HFFc6 (cell line): ENCODE measurements at places on chromosomes 13 and 19. TPM values are rescaled to one million over a fixed set of nuclear protein-coding genes. Genes with fewer than 3 reads are reported as not detected.

DNA sequence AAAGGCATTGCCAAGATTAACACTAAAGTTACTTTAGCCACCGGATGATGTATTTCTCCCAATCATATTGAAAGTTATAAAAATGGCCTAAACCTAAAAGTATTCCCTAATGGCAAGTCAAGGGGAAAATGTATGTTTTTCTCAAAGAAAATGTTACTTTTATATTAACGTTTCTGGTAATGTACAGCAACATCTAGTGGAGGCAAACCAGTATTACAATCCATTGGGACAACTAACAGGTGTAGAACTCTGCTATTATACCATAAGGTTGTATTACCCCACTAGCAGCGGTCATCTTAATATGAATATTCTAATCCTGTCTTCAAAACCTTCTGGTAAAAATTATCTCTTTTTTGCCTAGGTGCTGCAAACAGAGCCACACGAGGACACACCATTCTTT lies 69.2 kb downstream of the ZNF100 start:
- peaks cover 6% of the 10 kb centered on the region for H3K27me3 ChIP-seq
- DNase-seq: peak; percentile 26
- H3K4me3 ChIP-seq: no peak overlapping the region
- H3K27ac ChIP-seq: no peak overlapping the region

GRCh38 chr13:54647275-54647674 lies 1618.7 kb downstream of the OLFM4 start:
- no peaks in the 10 kb centered on the region for H3K27me3 ChIP-seq
- H3K4me1 ChIP-seq: no peaks in the 10 kb centered on the region
- no peak for DNase-seq
- H3K27ac ChIP-seq: no peak overlapping the region

DNA sequence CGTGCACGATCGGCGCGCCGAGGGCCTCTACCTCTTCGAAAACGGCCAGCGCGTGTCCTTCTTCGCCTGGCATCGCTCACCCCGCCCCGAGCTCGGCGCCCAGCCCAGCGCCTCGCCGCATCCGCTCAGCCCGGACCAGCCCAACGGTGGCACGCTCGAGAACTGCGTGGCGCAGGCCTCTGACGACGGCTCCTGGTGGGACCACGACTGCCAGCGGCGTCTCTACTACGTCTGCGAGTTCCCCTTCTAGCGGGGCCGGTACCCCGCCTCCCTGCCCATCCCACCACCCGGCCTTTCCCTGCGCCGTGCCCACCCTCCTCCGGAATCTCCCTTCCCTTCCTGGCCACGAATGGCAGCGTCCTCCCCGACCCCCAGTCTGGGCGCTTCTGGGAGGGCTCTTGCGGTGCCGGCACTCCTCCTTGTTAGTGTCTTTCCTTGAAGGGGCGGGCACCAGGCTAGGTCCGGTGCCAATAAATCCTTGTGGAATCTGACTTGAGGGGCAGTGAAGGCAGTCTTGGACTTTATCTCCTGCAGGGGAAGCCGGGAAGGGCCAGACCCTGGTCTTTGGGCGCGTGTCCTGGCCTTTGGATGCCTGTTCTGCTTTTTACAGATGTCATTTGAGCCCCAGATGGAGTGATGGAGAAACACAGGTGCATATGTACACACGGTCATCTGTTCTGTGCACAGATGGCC lies 2.2 kb downstream of the CLEC11A start:
- peaks cover 9% of the 10 kb centered on the region; the same call in 1 of the 2 replicates for H3K36me3 ChIP-seq
- H3K27me3 ChIP-seq: no peaks in the 10 kb centered on the region; the same call in none of the 2 replicates
- peaks cover 45% of the 10 kb centered on the region for H3K4me1 ChIP-seq

DNA sequence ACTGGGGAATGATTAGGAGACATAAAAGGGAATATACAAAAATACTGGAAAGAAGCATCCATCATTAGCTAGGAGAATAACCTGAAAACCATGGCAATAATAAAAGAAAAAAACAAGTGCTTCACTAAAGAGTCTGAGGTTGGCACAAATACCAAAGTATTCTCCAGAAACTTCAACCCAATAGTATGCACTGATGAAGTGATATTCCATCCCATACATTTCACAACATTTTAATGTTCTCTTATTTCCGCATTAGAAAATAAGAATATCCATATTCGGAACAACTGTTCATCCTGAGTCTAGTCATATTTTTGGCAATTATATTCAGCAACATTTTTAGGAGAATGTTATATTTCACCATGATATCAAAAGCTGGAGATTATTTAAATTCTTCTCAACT lies 116.2 kb downstream of the POSTN start:
- H3K27ac ChIP-seq: peak overlapping the region; percentile 64; the same call in 1 of the 2 replicates
- no peak overlapping the region for H3K4me3 ChIP-seq
- DNase-seq: no peak
- H3K4me1 ChIP-seq: peaks cover 67% of the 10 kb centered on the region

DNA sequence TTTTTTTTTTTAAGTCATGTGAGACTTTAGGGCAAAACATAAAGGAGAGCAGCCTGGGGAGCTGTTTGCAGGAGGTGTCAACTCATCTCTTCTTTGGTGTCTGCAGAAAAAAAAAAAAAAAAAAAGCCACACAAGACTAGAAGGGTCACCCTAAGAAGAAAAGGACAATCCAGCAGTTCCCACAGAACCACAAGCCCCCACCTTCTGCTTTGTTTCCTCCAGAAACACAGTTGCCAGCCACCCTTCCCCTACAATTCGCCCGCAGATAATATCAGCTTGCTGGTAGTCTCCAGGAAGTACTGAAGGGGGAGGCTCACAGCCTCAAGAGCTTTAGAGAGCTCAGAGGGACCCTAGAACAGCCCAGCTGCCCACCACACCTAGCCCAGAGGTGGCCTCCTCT lies 22.3 kb upstream of the ZBTB7A start:
- no peaks in the 10 kb centered on the region; the same call in none of the 2 replicates for H3K27me3 ChIP-seq
- H3K27ac ChIP-seq: no peak overlapping the region
- no peaks in the 10 kb centered on the region for H3K36me3 ChIP-seq
- H3K4me1 ChIP-seq: no peaks in the 10 kb centered on the region

DNA sequence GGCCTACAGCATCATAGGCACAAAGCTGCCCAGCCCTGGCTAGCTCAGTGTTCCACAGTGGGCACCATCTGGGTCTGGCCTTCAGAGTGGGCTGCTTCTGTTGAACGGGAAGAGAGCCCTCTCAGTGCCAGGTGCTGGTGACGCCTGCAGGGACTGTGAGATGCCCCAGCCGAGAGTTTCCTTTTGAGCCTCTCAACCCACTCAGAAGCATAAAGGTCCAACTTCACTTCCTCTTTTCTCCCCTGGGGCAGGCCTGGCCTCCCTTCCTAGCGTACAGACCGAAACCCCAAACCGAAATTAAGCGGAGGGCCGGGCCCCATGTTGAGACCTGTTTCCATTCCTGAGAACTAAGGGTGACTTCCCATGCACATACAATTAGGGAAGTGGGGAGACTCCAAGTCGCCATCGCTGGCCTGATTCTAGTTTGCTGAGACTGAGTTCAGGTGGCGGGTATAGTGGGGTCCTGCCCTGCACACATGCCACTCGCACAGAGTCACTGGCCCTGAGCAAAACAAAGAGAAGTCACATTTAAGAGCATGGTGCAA lies 6.9 kb downstream of the RAB8A start:
- no peaks in the 10 kb centered on the region for H3K27me3 ChIP-seq
- no peak for DNase-seq
- H3K4me1 ChIP-seq: peaks cover 15% of the 10 kb centered on the region
- no peak overlapping the region for H3K4me3 ChIP-seq
- H3K27ac ChIP-seq: no peak overlapping the region

- H3K36me3 ChIP-seq: no peaks in the 10 kb centered on the region
- no peaks in the 10 kb centered on the region for H3K4me1 ChIP-seq
- H3K27me3 ChIP-seq: peaks cover 5% of the 10 kb centered on the region
- no peak overlapping the region for H3K4me3 ChIP-seq
- H3K27ac ChIP-seq: no peak overlapping the region
Observed at GRCh38 chr19:6833166-6833790, 54.1 kb upstream of the ADGRE1 start.

- peaks cover 9% of the 10 kb centered on the region for H3K27me3 ChIP-seq
- H3K27ac ChIP-seq: no peak overlapping the region
- DNase-seq: peak; percentile 37
- no peaks in the 10 kb centered on the region for H3K4me1 ChIP-seq
- H3K4me3 ChIP-seq: no peak overlapping the region
- no peaks in the 10 kb centered on the region for H3K36me3 ChIP-seq
Observed at GRCh38 chr19:47813304-47813994, 8.3 kb upstream of the CRX start.

GRCh38 chr13:44904967-44905366 lies 84.3 kb downstream of the NUFIP1 start:
- H3K27me3 ChIP-seq: no peaks in the 10 kb centered on the region; the same call in none of the 2 replicates
- peak overlapping the region; percentile 95 for H3K27ac ChIP-seq
- H3K36me3 ChIP-seq: peaks cover 7% of the 10 kb centered on the region; the same call in 1 of the 2 replicates
- DNase-seq: peak; percentile 97
- H3K4me1 ChIP-seq: peaks cover 46% of the 10 kb centered on the region
- peak overlapping the region; percentile 52 for H3K4me3 ChIP-seq

GRCh38 chr13:73338389-73338788 lies 279.6 kb downstream of the KLF5 start:
- no peak for DNase-seq
- no peaks in the 10 kb centered on the region for H3K27me3 ChIP-seq
- no peaks in the 10 kb centered on the region for H3K36me3 ChIP-seq
- peaks cover 87% of the 10 kb centered on the region for H3K4me1 ChIP-seq
- H3K27ac ChIP-seq: no peak overlapping the region
- no peak overlapping the region for H3K4me3 ChIP-seq

DNA sequence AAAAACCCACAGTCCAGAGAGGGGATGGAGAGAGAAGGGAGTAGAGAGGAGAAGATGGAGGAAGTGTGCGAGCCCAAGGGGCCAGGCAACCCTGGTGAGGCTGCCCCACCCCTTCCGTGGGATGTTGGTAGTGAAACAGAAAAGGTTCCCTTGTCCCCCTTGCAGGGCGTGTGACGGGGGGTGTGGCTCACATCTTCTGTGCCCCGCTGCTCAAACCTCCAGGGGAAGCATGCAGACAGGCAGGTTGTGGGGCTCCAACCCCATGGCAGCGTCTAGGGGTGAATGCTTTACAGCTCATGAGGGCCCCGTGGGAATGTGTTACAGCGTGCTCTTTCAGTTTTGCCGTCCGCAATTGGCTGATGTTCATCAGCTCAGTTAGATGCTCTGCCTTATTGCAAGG lies 14.7 kb upstream of the EVI5L start:
- no peaks in the 10 kb centered on the region for H3K4me1 ChIP-seq
- no peak overlapping the region for H3K4me3 ChIP-seq
- no peak for DNase-seq
- no peak overlapping the region for H3K27ac ChIP-seq
- peaks cover 14% of the 10 kb centered on the region for H3K27me3 ChIP-seq

DNA sequence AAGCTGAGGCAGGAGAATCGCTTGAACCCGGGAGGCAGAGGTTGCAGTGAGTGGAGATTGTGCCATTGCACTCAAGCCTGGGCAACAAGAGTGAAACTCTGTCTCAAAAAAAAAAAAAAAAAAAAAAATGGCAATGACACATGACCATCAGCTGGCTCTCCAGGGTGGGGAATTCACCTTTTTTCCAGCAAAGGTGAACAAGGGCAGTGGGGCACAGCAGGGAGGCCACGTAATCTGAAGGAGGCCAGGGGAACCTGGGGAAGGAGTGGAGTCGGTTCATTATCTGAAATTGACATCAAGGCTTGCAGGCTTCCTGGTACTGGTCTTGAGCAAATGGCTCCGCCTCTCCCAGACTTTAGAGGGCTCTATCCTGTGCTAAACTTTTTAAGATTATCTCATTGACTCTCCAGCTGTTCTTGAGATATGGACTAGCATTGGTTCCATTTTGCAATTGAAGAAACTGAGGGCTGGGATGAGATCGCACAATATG lies 28.1 kb downstream of the KEAP1 start:
- no peaks in the 10 kb centered on the region for H3K36me3 ChIP-seq
- H3K4me1 ChIP-seq: peaks cover 18% of the 10 kb centered on the region
- no peaks in the 10 kb centered on the region; the same call in none of the 2 replicates for H3K27me3 ChIP-seq
- no peak for DNase-seq
- H3K4me3 ChIP-seq: no peak overlapping the region

GRCh38 chr13:98848746-98849145 lies 96.3 kb upstream of the SLC15A1 start:
- H3K4me1 ChIP-seq: peaks cover 7% of the 10 kb centered on the region
- DNase-seq: no peak
- H3K4me3 ChIP-seq: no peak overlapping the region
- H3K36me3 ChIP-seq: no peaks in the 10 kb centered on the region

The SERP2 gene
- 1.4 to 2.0 TPM (median 1.8 TPM) in 3 replicates for total RNA-seq

The CA11 gene
- total RNA-seq: 0.53 to 2.3 TPM (median 1.5 TPM) in 3 replicates

The ETV2 gene
- 1.2 TPM in 1 of 2 replicates, not detected in the other for total RNA-seq

The ZNF66 gene
- total RNA-seq: 0.66 to 1.2 TPM (median 1.1 TPM) in 3 replicates

The CYP4F2 gene
- not detected in 3 replicates for total RNA-seq

The NLRP7 gene
- total RNA-seq: not detected in 3 replicates
